HFF-Myc (cell line): ENCODE measurements at places on chromosomes 5 and 9.

DNA sequence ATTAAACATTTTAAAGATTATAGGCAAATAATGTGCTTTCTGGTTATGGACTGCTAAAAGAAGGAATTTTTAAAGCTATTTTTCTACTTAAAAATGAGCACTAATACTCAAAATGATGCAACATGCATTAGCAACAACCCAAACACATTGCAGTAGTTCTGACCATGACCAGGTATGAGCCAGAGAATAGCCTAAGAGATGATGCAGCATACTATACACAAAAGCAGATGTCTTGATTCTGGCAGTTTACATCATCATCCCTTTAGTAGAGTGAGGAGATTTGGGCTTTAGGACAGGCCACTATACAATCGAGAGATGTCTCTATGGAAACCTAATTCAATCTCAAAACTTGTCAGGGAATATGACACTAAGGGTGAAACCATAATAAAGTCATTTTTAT lies 307.1 kb downstream of the PRR16 start:
- DNase-seq = no peak

GRCh38 chr5:74336297-74336696 lies 304.2 kb downstream of the ENC1 start:
- no peak for DNase-seq

DNA sequence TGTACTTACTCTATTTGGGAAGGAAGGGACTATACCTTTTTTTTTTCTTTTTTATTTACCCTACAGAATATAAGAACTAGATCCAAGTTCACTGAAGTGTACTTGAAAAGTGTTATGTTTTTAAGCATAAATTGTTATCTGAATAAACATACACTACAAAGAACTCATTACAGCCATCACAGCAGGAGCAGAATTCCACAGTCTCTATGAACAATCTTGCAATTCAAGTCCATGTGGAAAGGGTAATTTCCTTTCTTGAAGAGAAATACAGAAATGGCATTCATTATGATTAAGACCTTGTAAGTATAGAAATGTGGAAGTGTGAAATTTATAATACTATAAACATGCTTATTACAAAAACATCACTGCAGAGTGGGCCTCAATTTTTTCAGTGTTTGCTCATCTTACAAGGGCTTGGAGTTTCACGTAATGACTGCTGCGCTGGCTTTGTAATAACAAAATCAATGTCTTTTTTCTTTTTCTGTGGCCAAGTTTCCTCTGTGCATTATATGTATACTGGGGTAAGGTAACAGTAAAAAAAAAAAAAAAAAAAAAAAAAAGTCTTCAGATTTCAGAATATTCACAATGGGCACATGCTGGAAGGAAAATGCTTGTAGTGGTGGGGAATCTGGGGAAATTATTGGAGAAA lies 77.0 kb upstream of the GNA14 start:
- no peak for DNase-seq

- DNase-seq = no peak
These were observed 68.5 kb upstream of the MYO10 start for GRCh38 chr5:17004441-17005106.

DNA sequence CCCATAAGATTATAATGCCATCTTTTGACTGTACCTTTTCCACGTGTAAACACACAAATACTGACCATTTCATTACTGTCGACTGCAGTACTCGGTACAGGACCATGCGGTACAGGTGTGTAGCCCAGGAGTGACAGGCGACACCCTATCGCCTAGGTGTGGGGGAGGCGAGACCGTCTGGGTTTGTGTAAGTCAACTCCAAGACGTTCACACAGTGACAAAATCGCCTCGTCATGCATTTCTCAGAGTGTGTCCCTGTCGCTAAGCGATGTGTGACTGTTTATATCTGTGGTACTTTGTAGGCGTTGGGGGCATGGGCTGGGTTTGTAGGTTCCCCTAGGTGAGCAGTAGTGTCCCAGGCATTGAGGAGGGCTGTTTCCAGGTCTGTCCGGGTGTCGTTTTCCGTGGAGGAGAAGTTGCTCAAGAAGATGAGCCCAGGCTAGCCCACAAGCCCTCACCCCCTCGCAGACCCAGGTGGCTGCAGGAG lies 20.3 kb downstream of the NEK6 start:
- DNase-seq = no peak

DNA sequence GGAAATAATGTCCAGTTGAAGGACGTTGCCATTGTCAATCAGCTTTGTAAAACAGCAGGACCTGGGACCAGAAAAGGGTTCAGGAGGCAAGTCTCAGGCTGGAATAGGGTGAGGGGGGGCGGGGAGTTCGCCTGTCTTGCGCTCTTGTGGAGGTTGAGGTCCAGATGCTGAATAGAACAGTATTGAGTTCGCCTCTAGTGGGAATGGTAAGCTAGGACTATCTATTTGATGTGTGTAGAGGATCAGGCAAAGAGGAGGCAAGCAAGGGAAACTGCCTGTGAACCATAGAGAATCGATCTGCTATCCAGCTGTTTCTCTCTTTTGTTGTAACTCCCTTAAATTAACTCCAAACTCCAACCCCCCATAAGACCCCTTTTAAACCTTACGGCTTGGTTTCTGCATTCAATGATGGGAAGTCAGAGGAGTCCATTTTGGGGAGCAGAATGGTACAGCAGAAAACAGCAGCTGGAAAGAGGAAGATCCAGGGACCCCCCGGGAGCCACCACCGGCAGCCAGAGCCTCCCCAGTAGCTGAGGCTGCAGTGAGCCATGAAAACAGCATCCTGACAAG lies 133.7 kb downstream of the SLC28A3 start:
- DNase-seq = no peak

DNA sequence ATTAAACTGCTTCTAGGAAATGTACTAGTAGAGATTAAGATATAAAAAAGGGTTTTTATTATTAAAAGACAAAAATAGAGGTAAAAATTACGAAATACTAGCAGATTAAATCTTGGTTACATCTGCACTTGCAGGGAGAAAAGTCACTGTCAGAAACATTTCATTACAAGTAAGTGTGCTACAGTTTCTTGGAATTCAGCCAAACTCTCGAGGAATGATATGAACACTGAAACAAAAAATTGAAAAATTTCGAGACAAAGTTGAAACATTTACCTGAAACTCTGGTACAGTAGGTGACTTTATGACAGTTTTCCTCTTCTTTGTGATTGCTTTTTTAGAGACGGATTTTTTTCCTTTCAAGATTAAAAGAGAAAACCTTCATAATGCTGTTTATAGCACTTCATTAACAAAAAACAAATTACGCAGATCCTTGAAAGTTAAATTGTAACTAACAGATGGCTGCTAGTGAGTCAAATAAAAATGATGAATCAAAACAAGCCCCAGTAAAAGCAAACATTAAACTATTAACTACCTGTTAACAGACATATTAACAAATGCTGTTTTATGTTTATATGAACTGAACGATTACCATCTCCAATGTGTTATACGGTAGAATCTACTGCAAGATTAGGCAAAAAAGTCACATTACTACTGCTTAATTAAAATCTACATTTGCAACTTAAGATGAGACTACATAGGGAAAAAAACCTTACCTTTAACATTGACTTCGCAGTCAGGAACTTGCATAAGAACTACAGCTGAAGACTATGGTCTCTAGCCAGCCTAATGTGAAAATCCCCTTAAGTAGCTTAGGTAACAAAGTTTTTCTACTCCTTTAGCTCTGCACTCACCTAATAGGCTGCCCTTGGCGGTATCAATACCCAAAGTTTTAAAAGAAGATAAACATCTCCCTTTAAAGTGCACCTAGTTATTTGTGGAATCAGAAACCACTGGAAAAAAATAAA lies 61.4 kb downstream of the RANBP6 start:
- no peak for DNase-seq

DNA sequence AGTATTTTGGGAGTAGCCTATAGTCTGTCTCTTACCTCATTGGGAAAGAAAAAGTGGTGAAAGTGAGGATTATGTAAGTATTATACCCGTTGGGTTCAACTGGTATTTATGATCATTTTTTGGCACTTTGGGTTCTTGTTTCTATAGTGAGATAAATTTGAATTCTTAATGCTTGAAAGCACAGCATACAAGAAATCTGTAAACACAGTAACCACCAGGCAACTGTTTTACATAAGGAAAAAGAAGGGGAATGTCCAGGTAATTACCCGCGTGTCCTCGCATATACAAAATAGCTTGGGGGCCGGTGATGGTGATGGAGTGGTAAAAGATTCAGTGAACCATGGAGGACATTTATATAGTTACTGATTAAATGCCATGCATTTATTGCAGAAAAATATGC lies 60.5 kb downstream of the BASP1 start:
- no peak for DNase-seq
